ENCODE measurements at places on chromosomes 2 and 18.

DNA sequence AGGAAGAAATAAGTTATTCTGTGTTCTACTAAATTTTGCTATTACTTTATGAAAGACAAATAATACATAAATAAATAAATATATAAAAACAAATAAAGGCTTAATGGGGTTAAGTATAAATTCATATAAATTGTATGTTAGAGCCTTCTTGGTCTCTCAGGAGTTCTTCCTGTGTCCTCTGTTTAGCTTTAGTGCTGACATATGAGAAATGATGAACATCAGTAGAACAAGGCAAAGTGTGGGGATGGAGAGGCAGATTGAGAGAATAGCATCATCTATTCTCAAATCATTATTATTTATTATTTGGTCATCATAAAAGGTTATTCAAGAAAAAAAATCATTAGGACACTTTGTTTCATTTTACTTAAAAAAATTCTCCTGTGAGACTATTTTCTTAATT lies 468.1 kb upstream of the CHST9 start:
- no peak for DNase-seq

DNA sequence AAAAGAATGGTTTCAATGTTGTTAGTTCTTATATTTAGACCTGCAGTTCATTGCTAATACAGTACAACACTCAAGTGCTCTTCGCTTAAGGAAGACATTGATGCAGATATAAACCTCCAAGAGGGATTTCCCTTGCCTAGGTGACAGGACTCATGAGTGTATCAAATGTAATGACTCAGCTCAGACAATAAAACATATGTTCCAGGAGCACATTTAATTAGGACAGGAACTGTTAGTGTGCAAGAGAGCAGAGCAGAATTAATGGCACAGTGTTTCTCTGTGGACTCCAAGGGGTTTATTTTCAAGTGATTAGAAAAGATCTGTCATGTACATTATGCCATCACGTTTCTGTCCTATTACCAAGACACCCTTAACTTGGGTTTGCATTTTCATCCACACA lies 375.0 kb downstream of the LRRTM4 start:
- DNase-seq = no peak

DNA sequence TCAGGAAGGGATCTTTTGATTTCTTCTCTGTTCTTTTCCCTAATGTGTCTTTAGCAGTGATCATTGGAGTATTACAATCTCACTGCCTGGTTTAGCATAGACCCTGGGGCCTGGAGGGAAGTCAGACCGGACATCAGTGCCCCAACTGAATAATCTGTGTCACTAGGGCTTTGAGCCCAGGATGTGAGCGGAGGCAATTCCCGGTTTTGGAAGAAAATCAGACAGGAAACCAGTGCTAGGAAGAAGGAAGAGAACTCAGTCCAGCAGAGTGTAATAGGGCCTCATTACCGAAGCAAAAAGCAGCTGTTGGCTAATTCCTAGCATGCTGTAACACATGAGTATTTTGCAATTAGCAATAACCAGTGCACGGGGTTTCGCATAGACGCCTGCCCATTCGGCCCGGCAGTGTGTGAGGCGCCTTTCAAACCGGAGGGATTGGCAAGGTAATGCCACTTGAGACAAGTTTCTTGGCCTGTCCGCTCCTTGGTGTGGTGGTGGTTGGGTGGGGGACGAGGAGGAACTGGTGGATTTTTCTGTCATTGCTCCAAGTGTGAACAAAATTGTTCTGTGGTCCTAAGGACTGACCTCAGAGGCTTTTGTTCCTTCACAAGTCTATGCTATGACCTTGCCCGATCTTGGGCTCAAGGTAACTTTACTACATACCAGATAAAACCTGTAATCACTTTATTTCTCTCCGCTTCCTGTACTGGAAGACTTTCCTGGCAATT lies 2.8 kb downstream of the FOSL2 start:
- peak; percentile 51 for DNase-seq

GRCh38 chr2:130823886-130824491 lies 12.7 kb upstream of the ARHGEF4 start:
- no peak for DNase-seq

DNA sequence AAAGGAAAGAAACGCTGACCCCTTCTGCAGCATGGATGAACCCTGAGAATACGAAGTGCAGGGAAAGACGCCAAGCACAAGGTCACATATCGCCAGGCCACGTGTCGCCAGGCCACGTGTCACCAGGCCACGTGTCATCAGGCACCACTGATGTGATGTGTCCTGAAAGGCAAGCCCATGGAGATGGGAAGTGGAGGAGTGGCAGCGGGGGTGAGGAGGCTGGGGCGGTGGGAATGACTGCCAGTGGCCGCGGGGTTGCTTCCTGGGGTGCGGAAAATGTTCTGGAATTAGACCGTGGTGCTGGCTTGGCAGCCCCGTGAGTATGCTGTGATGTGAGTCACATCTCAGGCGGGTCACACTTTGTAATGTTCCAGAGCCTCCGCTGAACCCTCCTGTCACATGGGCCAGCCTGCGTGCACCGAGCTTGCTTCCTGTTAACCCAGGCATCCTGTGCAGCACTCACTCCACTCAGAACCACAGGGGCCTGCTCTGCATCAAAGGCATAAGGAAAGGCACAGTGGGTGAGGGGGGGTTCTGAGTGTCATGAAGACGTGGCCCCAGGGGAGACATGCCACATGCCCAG lies 39.0 kb downstream of the SLC66A2 start:
- peak; percentile 48 for DNase-seq

- no peak for DNase-seq
These were observed 20.6 kb upstream of the DSG4 start for GRCh38 chr18:31356025-31356424.

DNA sequence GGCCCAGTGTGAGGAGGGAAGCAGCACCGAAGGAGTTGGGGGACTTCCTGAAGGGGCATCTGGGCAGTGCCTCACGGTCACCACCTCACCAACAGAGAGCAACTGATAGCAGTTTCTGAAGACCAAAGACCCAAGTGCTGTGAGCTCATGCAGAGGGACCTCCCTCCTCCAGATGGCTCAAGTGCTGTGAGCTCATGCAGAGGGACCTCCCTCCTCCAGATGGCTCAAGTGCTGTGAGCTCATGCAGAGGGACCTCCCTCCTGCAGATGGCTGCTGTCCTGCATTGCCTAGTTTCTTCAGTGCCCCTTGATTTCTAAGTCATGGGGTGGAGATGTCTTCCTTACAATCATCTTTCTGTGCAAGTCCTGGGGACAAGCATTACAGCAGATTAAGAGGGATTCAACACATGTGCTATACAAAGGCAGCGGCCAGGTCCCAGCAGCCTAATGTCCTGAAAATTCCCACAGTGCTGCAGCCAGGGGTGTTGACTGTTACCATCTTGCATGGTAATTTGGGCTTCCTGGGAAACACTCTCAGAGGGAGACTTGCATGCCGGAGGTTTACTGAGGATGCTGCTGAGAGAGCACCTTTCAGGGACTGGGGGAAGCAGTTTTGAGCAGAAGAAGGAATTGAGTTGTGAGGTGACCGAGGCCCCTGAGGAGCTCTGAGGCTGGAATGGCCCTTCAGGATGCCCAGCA lies 409.3 kb downstream of the GALR1 start:
- no peak for DNase-seq

- DNase-seq = no peak
These were observed 89.8 kb downstream of the SH3RF3 start for GRCh38 chr2:109218792-109219126.

DNA sequence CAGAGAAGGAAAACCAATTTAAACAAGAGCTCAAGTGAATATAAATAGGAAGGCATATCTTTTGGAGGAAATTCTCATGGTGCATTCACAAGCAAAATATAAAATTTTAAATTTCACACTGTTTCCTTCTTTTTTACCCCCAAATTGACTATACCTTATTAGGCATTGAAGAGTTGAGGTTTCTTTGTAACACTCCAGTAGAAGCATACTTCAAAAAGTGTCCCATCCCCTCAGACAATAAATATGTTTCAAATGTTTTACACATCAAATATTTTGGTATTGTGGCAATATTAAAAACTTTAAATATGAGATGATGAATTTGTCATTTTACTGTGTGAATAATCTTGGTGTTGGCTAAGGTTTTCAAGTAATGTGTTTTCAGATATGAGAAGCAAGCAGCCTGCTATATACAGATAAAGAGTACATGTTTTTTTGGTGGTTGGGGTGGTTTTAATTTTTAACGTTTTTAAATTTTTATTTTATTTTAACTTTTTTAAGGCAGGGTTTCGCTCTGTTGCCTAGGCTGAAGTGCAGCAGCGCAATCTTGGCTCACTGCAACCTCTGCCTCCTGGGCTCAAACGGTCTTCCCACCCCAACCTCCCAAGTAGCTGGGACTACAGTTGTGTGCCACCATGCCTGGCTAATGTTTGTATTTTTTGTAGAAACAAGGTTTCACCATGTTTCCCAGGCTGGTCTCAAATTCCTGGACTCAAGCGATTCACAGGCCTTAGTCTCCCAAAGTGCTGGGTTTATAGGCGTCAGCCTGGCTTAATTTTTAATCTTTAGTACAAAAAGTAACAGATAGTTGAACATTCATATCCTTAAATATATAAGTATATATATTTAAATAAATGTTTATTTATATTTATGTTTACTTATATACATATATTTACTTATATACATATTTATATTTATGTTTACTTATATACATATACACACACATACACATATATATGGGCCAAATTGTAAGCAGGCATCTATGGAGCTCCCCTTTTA lies 36.5 kb upstream of the DLX1 start:
- no peak for DNase-seq

DNA sequence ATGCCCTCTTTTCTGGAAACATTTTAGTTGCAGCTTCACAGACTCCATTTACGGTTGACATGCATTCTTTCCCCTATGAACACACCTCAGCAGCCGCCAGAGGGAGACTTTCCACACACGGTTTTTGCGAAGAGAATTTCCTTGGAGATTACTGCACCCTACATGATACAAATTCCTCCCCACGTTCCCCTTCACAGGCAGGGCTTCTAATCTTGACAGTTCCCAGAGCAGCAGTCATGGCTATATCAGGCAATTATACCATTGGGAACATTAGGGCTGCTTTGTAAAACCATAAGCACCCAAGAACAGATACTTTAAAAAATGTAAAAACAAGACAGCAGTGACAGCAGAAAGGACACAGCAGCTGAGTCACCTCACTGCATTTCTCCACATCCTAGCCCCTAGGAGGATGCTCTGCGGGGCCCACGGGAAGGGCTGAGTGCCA lies 253.8 kb downstream of the TGIF1 start:
- DNase-seq = peak; percentile 65

DNA sequence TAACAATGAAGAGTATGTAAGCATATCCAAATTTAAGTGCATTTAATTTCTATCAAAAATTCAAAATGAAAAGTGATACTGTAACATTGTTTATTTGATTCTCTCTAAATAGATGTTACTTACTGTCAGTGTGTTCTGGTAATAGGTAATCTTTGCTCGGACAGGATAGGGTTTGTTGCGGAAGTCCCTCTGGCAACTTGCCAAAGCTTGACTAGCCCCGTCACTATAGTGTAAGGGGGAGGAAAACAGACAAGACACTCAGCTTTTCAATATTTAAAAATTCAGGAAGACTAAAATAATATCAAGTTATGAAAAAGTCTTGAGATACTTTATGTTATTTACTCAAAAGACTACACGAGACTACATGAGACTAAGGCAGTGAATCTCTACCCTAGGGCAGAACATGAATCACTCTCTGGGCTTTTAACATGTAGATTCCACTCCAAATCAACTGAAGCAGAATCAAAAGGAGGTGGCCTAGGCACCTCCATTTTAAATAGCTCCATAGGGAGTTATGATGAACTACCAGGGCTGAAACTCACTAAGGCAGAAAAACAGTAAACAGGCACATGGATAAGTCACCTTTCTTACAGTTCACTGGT lies 5.9 kb downstream of the LMAN1 start:
- DNase-seq = no peak

GRCh38 chr2:234157817-234158588 lies 107.5 kb downstream of the SPP2 start:
- DNase-seq = no peak

- DNase-seq = peak; percentile 61
These were observed 469.4 kb downstream of the DLGAP1 start for GRCh38 chr18:3985664-3986063.

DNA sequence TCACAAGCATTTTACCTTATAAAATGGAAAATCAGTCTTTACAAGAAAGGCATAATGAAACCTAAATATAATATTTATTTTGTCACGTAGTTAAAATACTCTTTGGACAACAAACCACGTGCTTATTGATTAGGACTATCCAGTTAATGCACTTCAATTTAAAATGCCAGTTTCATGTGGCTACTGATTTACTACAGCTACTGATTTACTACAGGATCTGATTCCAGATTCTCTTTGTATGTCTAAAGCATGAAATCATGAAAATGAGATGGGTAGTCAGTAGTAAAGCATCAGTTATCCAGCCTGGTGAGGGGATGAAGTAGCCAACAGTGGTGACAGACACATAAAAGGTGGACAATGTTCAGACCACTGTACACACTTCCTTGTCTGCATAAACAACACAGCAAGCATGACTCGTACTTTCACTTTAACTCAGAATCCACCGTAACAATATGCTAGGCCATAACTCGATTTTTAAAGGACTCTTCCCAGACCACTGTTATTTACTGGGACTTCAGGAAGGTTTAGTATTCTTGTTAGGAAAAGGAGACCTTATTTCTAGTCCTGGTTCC lies 24.9 kb downstream of the ACAA2 start:
- DNase-seq = no peak

GRCh38 chr2:81706856-81707255 lies 1402.3 kb upstream of the LRRTM1 start:
- no peak for DNase-seq

DNA sequence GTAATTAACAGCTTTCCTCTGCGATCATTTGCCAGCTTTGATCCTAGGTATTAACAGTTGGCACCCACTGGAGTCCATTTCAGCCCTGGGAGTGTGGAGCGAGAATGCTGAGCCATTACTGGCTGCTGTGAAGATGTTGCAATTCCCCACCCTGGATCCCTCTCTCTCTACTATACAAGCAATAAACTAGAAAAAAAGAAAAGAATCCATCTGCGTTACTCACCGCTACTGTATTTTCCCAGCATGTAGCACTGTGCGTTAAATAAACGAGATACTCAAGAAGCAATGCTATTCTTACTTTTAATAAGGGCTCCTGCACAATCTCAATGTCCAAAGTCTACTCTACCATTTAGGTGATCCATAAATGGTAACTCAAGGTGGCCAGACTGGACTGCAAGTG lies 8.5 kb downstream of the RTTN start:
- DNase-seq = peak; percentile 3

DNA sequence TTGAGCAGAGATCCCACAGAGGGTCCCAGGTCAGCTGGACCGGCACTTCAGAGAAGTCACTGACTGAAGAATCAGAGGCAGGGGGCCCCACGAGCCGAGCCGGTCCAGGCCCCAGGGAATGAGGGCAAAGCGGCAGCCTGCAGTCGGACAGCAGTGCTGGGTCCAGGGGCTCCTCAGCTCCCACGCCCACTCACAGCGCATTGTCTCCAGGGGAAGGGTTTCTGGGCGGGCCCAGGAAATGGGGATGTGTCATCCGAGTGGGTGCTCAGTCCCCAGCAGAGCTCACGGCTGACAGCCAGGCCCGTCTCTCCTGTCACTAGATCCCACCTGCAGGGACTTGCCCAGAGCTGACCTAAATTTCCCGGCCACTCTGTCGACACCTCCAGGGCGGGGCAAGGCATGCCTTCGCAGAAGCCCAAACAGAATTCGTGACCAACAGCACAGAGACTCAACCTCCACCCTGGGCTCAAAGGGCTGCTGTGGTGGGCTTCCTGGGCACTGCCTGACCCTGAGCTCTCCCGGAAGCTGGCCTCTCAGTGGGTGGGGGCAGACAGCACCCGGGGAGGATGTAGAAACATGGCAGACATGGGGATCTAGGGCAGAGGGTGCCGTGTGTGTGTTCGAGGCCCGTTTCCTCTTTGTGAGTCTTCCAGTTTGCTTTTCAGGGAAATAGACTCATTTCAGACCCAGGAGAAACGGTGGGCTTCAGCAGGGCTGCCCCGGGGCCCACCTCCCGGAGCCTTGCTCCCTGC lies 42.1 kb upstream of the TAF1B start:
- DNase-seq = peak; percentile 43

All from fibroblast of skin of back (primary cell).